GM23338 (cell line): ENCODE measurements at places on chromosomes 7 and 10.

DNA sequence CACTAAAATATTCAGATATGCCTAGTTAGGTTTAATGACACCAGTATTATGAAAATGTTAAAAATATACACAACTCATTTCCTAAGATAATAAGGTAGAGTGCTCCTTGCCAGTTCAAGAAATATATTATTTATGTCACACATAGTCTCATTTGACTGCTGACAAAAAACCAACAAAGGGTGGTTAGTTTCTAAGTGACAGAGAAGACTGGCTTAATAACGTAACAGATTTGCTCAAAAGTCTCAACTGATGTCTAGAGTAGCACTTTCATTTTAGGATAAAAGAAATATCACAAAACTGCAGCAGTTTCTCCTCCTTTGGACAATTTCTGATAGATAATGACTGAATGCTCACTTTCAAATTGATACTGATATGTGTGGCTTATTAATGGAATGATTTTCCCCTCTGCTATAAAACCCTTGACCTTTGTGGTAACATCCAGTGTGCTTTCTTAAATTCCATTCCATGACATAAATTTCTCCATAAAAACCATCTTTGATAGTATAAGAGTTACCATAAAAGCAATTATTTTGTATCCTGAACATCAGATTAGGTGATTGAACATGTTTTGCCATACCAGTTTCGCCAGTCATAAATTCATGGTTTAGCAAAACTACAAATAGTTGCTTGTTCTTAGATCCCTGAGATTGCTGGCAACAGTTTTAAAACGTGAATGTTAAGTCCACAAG is 94.2 kb downstream of the NRBF2 start:
- no peak for DNase-seq

DNA sequence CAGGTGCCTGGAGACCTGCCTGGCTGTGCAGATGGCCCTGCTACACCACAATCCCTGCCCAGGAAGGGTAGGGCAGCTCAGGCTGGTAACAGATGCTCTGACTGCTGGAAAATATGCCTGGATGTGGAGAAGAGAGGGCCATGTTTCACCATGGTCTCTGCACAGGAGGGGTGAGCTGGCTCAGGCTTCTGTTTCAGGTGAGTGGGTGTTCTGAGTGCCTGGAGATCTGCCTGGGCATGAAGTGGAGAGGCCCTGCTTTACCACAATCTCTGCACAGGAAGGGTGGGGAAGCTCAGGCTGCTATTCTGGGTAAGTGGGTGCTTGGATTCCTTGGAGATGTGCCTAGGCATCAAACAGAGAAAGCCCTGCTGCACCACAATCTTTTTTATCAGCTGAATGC is 350.1 kb downstream of the KIF20B start:
- DNase-seq, result no peak

DNA sequence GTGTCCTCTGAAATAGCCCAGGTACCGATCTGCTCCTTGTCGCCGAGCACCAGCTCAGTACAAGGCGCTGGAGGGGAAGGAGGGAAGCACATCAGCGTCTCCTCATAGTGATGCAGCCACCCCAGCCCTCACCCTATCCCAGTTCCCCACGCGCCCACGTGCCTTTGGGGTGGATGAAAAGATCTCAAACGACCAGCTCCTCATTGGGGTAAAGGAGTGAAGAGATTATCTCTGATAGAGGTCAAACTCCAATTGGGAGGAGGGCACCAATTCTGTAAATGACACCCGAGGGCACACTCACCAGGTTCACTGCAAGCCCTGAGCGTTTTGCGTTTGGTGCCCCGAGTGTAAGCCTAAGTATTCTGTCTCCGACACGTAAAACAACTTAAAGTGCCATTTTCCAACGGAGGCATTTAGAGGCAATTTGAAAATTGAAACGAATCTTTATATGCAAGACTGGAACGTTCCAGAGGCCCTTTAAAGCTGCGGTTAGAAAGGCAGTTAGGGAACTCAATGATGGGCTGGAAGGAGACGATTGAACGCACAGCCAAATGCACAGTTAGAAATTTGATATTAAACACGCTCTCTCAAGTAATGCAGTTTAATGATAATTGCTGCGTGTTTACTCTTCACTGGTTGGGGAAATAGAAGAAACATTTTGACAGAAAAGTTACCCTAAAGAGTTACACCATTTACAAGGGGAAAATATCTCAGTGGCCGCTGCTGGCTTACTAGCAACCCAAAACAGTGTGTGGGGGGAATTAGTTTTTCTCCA is 8.9 kb upstream of the EMX2 start:
- DNase-seq, result no peak

DNA sequence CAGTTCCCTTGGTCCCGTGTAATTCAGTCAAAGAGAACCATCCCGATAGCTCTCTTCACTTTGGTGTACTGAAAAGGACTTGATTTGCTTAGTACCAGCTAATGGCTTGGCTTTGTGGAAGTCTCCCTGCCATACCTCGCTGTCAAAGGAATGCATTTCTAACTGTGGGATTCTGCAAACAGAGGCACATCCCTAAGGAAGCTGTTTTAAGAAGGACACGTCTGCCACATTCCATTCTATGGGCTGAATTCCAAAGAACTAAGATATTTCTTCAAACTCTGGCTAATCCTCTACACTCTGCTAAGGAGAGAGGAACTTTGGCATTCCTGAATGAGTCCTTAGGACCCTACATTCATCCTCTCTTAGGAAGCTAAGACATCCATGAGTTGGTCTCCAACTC is 327.9 kb downstream of the SFMBT2 start:
- peak; percentile 78 for DNase-seq

- no peak for DNase-seq
Observed at GRCh38 chr10:114021717-114022680, 21.7 kb upstream of the ADRB1 start.

DNA sequence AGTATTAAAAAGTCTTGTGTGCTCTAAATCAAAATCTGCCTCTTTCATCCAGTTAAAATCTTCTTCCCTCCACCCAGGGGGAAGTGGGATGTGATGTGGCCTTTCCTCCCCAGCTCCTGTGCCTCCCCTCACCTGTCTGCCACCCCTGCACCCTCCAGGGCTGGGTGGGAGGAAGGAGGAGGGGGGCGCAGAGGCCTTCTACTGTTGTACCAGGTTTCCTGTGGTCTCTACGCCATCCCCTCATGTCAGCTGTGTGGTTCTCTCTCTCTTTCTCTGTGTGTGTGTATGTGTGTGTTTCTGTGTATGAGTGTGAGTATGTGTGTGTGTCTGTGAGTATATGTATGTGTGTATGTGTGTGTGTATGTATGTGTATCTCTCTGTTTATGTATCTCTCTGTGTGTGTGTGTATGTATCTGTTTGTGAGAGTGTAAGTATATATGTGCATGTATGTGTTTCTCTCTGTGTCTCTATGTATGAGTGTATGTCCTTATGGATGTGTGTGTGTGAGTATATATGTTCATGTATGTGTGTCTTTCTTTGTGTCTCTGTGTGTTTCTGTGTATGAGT is 45.5 kb upstream of the C10orf71 start:
- DNase-seq, result no peak

DNA sequence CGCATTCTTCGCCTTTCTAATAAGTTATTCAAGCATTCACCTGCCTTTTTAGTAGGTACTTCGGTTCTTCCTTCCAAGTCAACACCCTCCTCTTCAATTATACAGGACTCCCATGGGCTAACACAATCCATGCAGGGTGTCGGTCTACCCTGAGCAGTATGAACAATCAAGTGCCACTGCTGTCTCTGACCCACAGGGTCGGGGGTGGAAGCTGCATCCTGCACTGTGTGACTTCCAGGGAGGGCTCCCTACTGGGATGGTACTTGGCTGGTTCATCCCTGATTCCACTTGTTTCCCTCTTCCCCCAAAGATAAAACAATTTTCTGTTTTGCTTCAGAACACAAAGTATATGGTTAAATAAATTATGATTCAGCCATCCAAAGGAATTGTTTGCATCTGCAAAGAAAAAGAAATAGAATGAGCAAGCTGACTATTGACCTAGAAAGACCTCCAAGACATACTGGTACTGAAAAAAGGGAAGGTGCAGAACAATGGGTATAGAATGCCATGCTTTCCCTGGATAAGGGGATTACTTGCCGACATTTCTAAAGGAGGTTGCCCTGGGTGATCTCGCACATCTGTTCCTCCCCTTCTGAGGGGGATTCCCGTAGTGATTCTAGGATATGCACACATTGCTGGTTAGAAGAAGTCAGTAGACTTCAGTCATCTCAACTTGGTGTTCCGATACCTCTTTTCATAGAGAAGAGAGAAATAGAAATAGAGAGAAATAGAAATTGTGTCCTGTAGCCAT is 89.1 kb upstream of the AGR3 start:
- DNase-seq, result peak; percentile 25

- DNase-seq, result no peak
Observed at GRCh38 chr7:913736-914520, 37.6 kb downstream of the GET4 start.

DNA sequence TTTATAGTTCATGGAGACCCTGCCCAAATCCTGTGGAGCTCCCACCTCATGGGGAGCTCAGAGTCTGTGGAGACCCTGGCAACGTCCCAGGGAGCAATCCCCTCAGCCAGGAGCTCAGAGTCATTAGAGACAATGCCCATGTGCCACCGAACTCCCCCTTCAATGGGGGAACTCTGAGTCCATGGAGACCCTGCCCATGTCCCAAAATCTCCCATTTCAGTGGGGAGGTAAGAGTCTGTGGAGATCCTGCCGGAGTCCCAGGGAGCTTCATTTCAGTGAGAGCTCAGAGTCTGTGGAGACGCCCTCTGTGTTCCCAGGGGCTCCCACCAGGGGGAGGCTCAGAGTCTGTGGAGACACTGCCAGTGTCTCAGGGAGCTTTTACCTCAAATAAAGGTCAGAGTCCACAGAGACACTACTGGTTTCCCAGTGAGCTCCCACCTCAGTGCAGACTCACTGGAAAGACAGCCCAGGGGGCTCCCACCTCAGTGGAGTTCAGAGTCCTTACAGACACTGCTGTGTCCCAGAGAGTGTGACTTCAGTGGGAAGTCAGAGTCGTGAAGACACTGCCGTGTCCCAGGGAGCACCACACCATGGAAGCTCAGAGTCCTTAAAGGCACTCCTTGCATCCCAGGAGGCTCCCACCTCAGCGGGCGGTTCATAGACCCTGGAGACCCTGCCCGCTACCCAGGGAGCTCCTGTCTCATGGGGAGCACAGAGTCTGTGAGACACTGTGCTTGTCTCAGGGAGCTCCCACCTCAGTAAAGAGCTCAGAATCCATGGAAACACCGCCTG is 5.0 kb downstream of the MYO1G start:
- DNase-seq, result peak; percentile 39
